H7 (cell line): ENCODE measurements at places on chromosomes 12 and 14. TPM values are rescaled to one million over a fixed set of nuclear protein-coding genes. Genes with fewer than 3 reads are reported as not detected.

GRCh38 chr12:4717806-4718205 lies 2.4 kb upstream of the GALNT8 start:
- DNase-seq: no peak

GRCh38 chr14:103067231-103067954 lies 10.0 kb upstream of the CDC42BPB start:
- no peak for DNase-seq

- DNase-seq: no peak
Measured at GRCh38 chr12:16766736-16767135, 160.8 kb upstream of the LMO3 start.

RFX4 gene
- total RNA-seq: 0.83 and 1.1 TPM in 2 replicates

RNF212B gene
- total RNA-seq: 0.24 TPM in 1 of 2 replicates, not detected in the other

ASPG gene
- total RNA-seq: 0.17 and 2.9 TPM in 2 replicates

PTPRB gene
- 0.62 and 1.0 TPM in 2 replicates for total RNA-seq
